Umbilical cord (tissue), 2 donors: ENCODE measurements at places on chromosomes 11 and 22. TPM values are rescaled to one million over a fixed set of nuclear protein-coding genes. Genes with fewer than 3 reads are reported as not detected.
A peak's percentile ranks its signal among the peaks of the same experiment; 100 is the strongest.

DNA sequence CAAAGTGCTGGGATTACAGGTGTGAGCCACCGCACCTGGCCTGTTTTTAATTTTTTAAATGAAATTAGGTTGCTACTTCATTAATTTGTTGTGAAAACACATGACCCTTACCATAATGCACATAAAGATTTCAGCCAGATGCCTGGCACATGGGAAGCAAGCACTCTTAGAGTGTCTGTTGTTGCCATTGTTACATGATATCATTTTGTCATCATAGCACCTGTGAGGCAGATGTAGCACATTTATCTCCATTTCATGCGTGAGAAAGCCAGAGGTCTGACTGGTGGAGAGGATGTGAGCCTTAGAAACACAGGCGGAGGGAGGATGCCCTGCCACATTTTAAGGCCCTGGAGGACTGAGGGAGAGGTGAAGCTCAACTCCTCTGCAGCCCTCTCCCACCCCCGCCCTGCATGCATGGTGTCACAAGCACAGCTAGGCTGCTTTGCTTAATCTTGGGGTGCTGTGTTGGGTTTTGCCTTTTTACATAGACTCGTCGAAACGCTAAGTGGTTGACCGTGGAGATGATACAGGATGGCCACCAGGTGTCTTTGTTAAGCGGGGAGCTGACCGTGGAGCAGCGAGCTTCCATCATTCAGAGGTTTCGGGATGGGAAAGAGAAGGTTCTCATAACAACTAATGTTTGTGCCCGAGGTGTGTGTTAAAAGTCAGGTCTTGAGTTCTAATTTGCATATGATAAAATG is 14.0 kb downstream of the DDX25 start:
- DNase-seq, result no peak

SCN3B gene
- total RNA-seq, result 5.3 TPM

RIBC2 gene
- not detected for total RNA-seq

- no peak for DNase-seq
These were observed 25.4 kb upstream of the GRAMD1B start for GRCh38 chr11:123404676-123405075.

GRCh38 chr22:19086896-19087295 is 35.3 kb downstream of the DGCR2 start:
- no peak for DNase-seq

- DNase-seq, result no peak
These were observed 96.9 kb upstream of the CTSC start for GRCh38 chr11:88434333-88434976.

DNA sequence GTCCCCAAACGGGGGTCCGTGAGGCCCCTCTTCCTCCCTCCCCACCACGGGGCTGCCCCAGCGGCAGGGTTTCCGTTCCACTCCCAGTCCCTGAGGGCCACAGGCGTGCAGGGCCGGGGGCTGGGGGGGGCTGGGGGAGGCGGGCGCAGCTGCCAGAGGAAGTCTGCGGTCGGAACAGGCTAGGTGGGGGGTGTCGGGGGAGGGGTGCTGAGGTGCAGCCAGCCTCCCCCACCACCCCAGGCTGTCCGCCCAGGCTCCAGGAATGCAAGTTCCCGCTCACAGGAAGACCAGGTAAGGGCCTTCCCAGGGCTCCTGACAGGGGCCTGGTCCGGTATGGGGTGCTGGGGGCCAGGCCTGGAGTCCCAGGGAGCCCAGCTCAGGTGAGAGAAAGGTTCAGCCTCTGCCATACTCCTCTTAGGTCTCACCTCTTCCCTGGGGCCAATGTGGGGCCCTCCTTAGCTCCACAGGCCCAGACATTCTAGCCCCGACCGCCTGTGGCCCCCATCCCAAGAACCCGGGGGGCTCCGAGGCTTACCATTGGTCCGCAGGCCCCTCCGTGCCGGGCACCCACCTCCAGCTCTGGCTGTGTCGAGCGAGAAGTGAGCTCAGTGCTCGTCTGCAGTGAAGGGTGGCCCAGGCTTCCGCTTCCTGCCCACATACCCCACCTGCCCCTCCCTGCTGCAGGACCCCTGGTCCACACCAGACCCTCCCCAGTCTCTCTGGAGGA is at the start of gene PTPRCAP:
PTPRCAP (minus strand) TSS at position 601 of the 727 bp plus-strand sequence; CDS start at position 538, 63 bp downstream.
- no peak for DNase-seq

DNA sequence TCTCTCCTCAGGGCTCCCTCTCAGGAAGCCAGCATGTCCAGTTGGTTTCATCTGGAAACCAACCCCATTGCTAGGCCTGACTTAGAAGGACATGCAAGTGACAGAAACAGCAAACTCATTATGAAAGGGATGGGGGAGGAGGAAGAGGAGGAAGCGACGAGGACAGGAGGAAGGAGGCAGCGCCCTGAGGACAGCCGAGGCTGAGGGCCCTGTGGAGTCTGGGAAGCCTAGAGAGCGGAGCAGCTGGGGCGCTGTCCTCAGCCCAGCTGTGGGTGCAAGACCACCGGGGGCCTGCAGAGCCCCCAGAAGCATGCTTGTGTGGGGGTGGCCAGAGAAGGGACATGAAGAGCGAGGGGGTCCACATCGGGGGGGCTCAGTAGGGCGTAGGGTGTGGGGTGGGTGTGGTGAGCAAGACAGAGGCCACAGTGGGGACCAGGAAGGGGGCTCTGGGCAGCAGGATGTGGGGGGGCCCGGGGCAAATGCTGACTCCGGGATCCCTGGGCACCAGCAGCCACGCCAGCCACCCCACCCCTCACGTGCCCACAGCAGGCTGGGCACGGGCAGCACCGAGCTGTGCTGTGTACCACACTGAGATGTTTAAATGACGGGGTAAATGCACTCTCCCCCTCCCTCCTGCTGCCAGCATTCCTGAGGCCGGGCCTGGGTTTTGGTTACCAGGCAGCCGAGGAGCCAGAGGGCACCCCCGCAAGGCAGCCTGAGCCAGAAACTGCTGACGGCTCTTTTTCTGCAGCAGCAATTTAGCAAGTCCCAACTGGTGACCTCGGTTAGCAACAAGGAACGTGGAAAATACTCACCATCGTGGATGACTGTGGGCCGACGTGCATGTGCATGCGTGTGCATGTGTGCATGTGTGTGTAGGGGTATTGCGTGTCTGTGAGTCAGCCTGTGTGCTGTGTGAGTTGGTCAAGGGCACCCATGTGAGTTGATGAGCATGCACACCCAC is 82.7 kb upstream of the LINC01488 start:
- DNase-seq, result peak; percentile 70

DNA sequence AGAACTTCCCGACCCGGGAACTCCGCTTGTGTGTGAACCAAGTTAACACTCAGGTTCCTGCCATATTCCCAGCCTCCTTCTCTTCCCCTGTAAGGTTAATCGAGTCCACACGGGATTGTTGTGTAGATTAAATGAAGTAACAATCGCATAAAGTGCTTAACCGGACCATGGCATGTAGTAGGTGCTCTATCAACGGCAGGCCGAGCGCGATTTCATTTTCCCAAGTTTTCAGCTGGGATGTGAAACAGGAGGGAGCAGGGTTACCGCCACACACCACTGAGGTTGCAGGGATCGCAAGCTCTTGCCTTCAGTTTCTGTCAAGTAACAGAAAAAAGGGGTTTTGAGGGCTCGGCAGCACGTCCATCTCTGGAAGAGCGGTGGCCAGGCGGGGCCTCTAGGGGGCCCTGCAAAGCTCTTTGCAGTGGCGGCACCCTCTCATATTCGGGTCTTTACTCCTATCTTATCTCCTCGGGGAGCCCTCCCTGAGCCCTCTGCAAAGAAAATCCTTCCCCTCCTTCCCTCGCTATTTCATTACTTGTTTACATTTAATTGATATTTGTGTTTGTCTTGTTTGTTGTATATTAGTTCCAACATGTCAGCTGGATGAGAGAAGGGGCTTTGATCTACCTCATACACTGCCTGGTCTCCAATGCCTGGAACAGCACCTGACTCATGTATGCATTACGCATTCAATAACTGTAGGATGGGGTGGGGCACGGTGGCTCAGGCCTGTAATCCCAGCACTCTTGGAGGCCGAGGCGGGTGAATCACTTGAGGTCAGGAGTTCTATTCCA is 816 bp upstream of the PLEKHA7 start:
- no peak for DNase-seq

OR4D5 gene
- total RNA-seq, result 7.2 TPM

- no peak for DNase-seq
These were observed 66.1 kb downstream of the FAR1 start for GRCh38 chr11:13734530-13734929.

GRCh38 chr11:128559496-128560103 is 27.8 kb downstream of the ETS1 start:
- no peak for DNase-seq

MADD gene
- total RNA-seq, result 25.3 TPM

DNA sequence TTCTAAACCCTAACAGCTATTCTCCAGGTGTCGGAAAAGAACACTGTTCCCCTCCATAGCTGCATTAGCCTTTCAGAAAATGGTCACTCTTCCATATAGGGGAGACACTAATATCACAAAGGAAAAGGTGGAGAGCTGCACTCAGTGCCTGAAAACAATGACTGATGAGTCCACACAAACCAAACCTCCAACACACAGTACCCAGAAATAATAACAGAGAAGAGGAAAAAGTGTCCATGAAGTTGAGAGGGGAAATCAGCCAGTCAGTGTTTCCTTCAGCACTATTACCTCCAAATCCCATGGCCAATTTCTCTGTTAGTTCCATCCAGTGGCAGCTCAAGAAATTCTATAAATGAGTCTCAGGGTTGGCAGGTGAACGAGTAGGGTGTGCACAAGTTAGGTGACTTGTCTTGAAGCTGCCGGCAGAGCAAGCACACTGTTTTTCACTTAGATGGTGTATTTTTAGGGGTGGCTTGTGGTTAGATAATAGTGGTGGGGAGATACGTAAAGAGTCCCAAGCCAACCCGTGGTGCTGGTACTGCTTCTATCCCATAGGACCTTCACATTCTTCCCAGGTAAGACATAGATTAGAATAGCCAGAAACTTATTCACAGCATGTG is 84.5 kb upstream of the CHRM4 start:
- no peak for DNase-seq

GRCh38 chr11:26762089-26762488 is 40.2 kb upstream of the SLC5A12 start:
- no peak for DNase-seq

DNA sequence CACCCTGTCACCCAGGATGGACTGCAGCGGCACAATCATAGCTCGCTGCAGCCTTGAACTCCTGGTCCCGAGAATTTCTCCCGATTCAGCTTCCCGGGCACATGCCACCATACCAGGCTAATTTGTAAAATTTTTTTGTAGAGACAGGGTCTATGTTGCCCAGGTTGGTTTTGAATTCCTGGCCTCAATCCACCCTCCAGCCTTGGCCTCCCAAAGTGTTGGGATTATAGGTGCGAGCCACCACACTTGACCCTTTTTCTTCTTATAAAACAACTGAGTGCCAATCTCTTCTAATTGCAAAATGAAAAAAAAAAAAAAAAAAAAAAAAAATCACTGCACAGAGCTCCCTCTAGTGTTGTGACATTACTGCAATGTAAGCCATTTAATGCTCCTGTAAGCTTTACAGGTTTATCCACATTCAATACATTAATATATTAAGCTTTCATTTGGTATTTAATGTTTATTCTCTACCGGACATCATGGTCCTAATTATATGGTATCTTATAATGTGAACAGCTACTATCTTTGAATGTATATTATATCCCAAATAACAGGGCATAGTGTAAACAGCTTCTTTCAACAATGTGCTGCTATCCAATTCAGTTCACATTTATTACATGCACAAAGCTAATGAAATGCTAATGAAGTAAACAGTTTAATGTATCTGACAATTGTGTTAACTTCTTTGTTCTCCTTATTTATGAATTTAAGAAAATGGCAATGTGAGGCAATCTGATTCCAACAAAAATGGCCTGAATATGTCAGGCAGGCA is 44.6 kb downstream of the COPB1 start:
- peak; percentile 14 for DNase-seq

NEU3 gene
- total RNA-seq, result 5.1 TPM

- peak; percentile 45 for DNase-seq
These were observed 131.6 kb downstream of the MN1 start for GRCh38 chr22:27669798-27670599.

DNA sequence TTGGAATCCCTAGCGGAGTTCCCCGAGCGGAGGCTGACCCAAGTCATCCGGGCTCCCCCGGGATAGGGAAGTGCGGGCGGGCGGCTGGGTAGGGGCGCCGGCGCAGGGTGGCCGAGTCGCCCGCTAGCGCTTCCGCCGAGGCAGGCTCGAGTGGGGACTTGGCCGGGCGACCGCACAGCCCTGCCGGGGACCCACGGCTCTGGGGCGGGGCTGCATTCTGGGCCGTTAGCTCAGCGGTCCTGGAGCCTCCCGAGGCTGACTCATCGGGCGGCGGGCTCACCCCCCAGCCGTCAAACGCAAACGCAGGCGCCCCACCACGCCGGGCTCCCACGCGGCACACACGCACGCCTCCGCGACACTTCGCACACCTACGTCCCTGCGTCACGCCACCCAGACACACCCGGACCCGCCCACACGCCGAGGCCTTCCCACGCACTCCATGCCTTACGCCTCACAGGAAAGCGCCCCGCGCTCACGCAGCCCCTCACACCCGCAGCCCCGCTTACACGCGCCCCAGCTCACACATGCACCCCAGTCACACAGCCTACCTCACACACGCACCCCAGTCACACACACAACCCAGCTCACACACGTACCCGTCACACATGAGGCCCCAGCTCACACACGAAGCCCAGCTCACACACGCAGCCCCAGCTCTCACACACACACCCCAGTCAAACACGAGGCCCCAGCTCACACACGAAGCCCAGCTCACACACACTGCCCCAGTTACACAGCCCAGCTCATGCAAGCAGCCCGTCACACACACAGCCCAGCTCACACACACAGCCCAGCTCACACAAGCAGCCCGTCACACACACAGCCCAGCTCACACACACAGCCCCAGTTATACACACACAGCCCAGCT is 1.2 kb downstream of the PHLDB1 start:
- peak; percentile 83 for DNase-seq

GRCh38 chr11:8744423-8744822 is 61.8 kb downstream of the RPL27A start:
- DNase-seq, result no peak

SHISAL1 gene
- 3.9 TPM for total RNA-seq

DCUN1D5 gene
- total RNA-seq, result 41.2 TPM

GRCh38 chr11:114166362-114166761 is 106.9 kb downstream of the ZBTB16 start:
- DNase-seq, result no peak

MOV10L1 gene
- 4.8 TPM for total RNA-seq

DNA sequence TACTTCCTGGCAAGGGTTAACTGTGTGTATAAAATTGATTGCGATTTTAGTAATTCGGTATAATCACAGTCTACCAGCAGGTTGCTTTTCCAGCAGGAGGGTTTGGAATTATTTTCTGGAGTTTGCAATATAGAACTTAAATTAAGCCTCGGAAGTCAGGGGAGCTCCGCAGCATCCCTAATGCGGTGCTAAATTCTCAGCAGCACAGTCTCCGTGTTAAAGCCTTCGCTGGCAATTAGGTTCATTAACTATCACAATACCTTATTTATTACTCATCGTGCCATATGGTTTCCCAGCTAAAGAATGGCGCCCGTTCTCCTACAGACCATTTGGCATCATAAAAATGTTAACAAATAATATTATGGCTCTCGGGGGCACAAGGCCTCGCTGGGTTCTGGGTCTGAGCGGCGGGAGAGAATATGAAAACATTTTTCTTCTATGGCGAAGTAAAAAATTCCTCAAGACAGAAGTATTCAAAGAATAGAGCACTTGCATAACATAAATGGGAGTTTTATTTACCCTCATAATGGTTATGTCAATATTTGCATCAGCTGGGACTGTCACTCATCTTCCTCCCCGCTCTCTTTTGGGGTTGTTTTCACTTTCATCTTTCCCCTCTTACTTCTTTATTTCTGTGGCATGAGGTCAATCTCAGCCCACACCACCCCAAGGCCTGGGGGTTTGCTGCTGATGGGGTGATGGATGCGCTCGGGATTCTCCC is 28.1 kb upstream of the ZBTB16 start:
- DNase-seq, result no peak

GRCh38 chr11:58658623-58659022 is 36.2 kb downstream of the CNTF start:
- no peak for DNase-seq

RTN4RL2 gene
- total RNA-seq, result not detected
